A549 (cell line): ENCODE measurements at places on chromosomes 2 and 18.

DNA sequence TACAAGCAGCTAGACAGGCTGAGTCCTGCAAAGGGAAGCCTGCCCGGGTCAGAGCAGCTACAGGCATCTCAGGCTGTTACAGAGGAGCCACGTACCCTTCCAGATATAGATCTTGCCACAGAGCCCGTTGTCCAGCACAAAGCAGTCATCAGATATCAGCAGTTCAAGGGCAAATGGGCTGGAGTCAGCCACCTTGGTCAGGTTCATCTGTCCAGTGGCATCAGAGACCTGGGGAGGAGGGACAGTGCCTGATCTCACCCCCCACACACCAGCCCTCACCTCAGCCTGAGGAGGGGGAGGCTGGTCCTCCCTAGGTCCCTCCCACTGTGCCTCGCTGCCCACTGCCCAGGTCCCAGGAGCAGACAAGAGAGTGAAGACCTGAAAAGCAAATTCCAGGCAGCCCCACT, 12.2 kb downstream of the CAPG start:
- DNase-seq: no peak

DNA sequence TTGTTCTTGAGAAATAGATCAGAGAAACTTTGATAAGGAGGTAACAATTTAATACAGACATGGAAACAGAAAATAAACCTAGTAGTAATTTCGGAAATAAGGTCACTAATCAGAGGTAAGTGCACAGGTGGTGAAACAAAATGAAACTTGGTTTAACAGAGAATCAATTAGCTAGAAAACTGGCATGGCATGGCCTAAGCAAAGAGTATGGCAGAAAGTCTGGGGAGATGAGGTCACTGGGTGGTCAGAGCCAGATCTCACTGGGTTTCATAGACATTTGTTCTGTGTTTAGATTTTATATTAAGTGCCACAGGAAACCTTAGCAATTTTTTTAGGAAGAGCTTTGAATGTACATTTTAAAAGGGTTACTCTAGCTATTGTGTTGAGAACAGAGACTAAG, 1216.0 kb upstream of the PIK3C3 start:
- no peak for DNase-seq

DNA sequence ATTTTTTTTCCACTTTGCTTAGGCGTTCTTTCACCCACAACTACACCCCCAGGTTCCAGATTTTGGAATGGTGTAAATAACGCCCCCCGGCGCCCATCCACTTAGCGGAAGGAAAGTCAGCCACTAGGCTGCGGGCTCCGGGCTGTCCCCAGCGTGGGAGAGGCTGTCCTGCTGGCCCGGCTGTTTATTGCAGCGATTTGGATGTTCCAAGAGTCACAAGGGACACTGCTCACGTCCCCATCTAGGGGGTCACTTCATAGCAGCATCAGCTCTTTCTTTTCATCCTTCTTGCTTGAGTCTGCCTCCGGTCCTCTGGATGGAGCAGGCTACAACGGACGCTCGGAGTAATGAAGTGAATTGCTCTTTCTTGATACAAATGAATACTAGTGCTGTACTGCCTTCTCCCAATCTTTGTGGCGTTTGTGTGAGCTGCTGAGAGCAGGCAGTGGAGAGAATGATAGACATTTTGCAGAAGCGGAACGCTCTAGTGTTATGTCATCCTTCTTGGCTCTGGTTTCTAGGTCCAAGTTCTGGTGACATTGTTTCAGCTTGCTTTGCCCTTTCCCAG, 50.7 kb upstream of the PAIP2B start:
- peak; percentile 62 for DNase-seq

DNA sequence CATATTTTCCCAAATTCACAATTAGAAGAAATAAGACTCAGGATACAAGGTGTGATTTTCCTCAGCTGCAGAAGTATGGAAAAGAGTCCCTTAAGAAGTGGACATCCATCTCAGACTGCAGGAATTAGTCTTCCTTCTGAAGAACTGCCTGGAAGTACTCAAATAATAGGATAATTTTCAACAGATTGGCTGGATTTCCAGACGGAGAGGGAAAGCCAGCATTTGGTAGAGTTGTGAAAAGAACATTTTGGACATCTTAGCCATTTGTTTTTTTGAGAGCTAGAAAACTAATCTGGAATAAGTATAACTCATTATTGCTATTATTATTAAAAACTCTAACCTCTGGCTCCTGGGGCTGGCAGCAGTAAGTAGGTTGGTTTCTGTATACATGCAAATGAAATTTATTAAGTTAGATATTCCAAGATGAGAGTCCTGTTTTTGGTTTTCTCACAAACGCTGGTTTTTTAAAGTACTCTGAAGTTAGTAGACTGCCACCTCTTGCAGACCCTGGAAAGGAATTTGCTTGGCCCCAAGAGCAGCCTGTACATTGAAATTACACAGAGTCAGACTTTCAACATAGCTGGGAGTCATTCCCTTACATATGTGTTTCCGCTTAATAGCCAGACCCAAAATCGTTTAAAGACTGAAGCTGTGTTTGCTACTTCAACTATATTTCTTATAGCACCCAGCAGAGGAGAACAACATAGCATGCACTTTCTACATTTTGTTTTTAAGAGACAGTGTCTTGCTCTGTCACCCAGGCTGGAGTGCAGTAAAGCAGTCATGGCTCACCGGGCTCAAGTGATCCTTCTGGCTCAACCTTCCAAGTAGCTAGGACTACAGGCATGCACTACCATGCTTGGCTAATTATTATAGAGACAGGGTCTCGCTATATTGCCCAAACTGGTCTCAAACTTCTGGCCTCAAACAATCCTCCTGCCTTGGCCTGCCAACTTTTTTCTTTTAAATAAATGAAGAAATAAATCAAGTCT, 142.4 kb downstream of the THADA start:
- no peak for DNase-seq
